Cardiac septum (tissue), 1 donor: ENCODE measurements at places on chromosomes 11 and 22. TPM values are rescaled to one million over a fixed set of nuclear protein-coding genes. Genes with fewer than 3 reads are reported as not detected.

Gene PPP1R14B
- 113 TPM for total RNA-seq

Gene PKP3
- total RNA-seq, result 0.83 TPM

Gene CBL
- total RNA-seq, result 13.4 TPM

Gene PANX2
- 0.30 TPM for total RNA-seq

Gene TUB
- 12.2 TPM for total RNA-seq

Gene RASGRP2
- total RNA-seq, result 30.8 TPM

Gene TMEM126A
- total RNA-seq, result 44.0 TPM

Gene PUS3
- 7.1 TPM for total RNA-seq

Gene CEND1
- 0.65 TPM for total RNA-seq

Gene RAB39A
- total RNA-seq, result 0.54 TPM

Gene MAJIN
- not detected for total RNA-seq

Gene GAS2
- total RNA-seq, result 14.3 TPM

Gene CHRDL2
- 4.9 TPM for total RNA-seq

- no peak for DNase-seq
Observed at GRCh38 chr11:66609721-66610617, 6.5 kb upstream of the RBM14 start.

- no peak for DNase-seq
Observed at GRCh38 chr11:94933223-94934130, 39.9 kb downstream of the CWC15 start.

GRCh38 chr22:35868938-35869337 is 151.3 kb downstream of the APOL5 start:
- no peak for DNase-seq

DNA sequence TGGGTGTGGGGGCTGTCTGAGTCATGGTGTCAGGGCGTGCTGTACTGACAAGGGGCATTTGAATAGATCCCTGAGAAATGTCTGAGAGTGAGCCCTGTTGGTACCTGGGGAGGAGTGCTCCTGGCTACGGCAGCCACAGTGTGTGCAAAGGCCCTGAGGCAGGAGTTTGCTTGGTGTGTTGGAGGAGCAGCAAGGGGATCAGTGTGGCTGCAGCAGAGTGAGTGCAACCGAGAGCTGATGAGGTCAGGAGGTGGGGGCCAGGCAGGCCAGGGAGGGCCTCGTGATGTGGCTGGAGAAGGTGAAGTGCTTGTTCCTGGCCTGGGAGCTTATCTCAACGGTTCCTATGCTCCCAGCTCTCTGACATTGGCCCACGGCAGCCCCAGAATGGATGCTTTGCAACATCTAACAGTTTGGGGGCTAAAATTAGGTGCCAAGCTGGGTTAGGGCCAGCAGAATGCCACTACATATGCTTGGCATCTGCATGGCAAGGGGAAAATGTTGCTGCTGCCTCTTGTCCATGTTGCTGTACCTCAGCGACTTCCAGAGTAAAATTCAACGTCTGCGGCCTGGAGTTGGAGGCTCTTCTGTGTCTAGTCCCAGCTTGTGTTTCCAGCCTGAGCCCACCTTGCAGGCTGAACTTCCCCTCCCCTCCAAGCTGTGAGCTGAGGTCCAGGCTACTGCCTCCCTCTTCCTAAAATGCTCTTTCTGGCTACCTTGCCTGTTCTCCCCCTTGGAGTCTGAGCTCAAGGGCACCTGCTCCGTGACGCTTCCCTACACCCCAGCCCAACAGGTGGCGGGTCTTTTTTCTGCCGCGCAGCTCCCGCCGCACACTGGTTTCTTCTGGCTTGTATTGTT is 48.2 kb upstream of the MYEOV start:
- peak; percentile 75 for DNase-seq

DNA sequence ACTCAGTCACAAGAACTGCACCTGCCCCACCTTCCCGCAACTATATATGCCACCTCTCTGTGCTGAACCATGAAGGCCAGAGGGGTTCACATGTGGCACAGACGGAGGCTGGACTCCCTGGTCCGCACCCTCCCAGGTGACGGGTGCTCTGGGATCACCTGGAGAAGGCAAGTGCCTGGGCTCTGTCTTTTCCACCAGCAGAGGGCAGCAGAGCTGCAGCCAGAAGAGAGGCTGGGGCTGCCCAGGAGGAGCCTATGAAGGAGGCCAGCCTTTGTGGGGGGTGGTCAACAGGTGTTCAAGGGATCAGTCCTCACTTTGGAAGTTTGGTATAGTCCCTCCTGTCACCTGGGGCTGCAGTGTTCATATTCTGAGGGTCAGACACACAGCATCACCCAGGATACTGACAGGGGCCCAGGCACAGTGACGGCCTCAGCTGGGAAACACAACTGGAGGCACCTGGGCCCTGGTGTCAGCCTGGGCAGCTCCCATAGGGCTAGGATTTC is 39.2 kb upstream of the IGLL5 start:
- no peak for DNase-seq

GRCh38 chr11:128187377-128187776 is 400.0 kb downstream of the ETS1 start:
- no peak for DNase-seq

GRCh38 chr11:2928605-2929530 is at the start of gene PHLDA2:
PHLDA2 (minus strand) TSS chr11:2929420; CDS start chr11:2929364, 56 bp downstream.
- peak; percentile 76 for DNase-seq

DNA sequence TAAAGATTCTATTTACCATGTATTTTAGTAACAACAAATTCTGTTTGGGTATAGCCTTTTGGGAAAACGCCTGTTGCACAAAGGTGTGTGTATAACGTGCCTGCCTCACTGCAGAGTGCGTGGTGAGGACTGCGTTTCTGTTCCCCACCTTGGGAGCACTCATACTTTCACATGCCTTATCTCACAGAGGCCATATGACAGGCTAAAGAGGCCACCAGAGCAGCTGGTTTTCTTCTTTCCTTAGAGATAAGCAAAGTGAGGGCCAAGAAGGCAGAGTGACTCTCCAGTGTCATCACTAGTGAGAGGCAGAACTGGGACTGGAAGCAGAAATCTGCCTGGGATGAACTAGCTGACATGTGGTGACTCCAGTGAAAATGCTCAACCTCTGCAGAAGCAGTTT is 369.2 kb upstream of the NARS2 start:
- DNase-seq, result no peak

DNA sequence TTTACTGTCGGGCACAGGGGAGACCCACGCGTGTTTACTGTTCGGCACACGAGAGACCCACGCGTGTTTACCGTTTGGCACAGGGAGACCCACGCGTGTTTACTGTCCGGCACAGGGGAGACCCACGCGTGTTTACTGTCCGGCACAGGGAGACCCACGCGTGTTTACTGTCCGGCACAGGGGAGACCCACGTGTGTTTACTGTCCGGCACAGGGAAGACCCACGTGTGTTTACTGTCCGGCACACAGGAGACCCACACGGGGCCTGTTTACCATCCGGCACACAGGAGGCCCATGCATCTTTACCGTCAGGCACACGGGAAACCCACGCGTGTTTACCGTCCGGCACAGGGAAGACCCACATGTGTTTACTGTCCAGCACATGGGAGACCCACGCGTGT is 525.1 kb downstream of the BRD1 start:
- DNase-seq, result peak; percentile 55

DNA sequence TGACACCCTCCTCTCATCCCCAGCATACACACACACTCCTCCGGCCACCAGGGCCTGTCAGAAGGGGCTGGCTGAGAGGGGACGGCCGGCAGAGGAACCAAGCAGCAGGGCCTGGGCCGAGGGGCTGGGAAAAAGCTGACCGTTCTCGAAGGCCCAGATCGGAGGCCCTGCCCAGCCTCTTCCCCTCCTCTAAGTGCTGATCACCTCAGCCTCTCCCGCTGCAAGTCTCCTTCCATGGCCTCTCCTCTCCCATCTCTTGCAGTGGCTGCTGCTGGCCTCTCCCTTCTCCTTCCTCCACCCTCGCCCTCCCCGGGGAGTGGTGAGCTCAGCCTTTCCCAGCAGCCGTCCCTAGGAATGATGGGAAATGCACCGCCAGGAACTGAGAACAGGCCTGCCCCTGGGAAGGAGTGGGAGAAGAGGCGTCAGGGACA is 39.6 kb downstream of the ARRB1 start:
- DNase-seq, result peak; percentile 92

GRCh38 chr11:13003736-13004493 is 5.2 kb upstream of the RASSF10 start:
- no peak for DNase-seq

GRCh38 chr11:46272816-46273427 is 4.5 kb upstream of the CREB3L1 start:
- no peak for DNase-seq

- DNase-seq, result no peak
Observed at GRCh38 chr11:128045094-128045725, 542.1 kb downstream of the ETS1 start.

- DNase-seq, result no peak
Observed at GRCh38 chr11:117145393-117145761, 1.3 kb downstream of the PAFAH1B2 start.

- DNase-seq, result no peak
Observed at GRCh38 chr11:128775468-128775867, 81.6 kb downstream of the FLI1 start.

GRCh38 chr11:70819022-70819421 is 420.7 kb downstream of the CTTN start:
- no peak for DNase-seq

- no peak for DNase-seq
Observed at GRCh38 chr22:49620003-49620556, 207.6 kb downstream of the BRD1 start.

DNA sequence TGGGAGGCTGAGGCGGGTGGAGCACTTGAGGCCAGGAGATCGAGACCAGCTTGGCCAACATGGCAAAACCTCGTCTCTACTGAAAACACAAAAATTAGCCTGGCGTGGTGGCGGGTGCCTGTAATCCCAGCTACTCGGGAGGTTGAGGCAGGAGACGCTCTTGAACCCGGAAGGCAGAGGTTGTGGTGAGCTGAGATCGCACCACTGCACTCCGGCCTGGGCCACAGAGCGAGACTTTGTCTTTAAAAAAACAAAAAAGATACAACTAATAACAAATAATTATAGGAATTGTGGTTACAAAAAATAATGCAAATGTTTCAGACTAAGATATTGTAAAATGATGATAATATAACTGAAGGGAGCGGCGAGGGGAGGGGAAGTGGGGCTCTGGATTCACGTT is 90.3 kb upstream of the RTL6 start:
- no peak for DNase-seq

DNA sequence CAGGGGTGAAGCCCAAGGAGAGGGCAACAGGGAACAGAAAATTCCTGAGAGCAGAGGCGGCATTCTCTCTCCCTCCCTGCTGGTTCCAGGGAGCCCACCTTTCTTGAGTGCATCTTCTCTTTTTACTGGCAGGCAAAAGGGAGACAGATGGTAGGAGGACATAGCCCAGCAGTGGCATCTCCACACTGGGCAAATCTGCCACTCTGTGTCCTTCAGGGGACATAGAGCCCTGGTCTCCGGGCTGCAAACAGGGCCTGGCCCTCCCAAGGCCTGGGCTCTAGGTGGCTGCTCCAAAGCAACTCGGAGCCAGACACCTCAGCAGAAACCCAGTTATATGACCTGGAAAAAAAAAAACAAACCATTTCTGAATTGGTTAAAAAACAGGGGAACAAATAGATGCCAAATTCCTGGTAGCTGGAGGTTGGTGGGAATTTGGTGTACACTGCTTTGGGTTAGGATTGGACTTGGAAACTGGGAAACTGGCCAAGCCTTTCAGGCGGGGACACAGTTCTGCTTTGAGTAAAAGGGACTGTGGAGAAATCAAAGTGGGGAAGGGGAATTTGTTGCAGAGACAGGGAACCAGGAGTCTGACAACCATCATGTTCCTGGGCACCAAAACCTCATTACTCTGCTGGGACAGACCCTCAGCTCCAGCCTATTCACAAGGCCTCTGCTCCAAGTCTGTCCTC is 23.6 kb upstream of the DKK3 start:
- DNase-seq, result no peak

DNA sequence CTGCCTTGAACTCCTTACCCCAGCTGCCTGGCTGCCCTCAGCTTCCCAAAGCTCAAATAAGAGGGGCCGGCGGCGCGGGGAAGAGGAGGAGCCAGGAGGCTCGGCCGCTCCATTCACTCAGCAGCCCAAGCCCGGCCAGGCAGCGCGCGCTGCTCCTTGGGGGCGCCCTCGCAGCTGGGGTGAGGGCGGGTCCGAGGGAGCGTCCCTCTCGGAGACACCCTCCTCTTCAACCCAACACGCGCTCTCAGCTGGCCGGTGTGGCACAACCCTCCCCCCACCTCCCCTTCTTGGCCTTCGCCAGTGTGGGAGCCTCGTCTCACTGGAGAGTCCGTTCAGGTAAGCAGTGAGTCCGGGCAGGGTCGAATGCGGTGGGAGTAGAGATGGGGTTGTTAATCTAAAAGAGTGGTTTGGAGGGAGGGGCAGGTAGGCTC is at the start of gene WT1:
WT1 (minus strand) TSS at position 29 of the 431 bp plus-strand sequence.
- no peak for DNase-seq

GRCh38 chr11:68643585-68643984 is 40.8 kb upstream of the GAL start:
- DNase-seq, result no peak

DNA sequence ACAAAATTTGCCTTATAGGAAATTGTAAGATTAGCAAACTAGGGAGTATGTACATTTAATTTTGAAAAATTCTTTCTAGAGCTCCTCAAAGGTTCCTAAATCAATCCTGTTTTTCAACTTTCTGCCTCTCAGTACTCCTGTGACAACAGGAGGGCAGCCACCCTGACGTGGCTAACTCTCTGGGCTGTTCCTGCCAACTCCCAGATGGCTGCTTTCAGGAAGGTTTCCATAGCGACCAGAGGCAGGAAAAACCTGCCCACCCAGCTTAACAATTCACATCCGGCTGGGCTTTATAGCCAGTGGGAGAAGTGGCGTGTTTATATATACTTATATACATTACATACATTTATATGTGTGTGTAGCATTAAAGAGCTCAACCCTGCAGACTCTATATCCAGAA is 26.5 kb downstream of the SGSM3 start:
- no peak for DNase-seq

GRCh38 chr11:83544846-83545245 is 258.7 kb upstream of the CCDC90B start:
- DNase-seq, result no peak

GRCh38 chr11:121763526-121763925 is 310.8 kb upstream of the SORL1-AS1 start:
- no peak for DNase-seq

DNA sequence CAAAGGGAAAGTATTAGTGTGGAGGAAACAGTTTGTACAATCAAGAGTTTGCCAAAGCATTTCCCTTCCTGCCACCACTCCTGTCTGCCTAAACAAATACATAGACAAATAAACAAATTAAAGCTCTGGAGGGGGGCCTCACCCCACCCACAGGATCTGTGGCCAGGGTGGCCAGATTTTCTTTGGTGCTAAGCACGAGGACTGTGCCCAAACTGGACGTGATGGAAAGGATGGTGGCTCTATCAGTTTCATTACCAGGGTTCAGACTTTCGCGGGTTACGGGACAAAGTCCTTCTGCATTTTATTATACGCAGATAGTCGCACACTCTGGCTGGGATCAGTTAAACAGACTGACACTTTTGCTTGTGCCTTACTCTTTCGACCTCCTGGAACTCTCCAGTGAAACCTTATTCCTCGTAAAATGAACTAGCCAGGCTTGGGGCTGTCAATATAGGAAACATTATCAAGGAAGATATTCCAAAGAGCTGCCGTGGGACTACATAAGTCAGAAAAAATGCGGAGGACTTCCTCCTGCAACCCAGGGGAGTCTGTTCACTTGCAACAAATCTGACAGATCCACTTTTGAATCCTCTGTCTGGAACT is 11.2 kb downstream of the BARX2 start:
- no peak for DNase-seq

GRCh38 chr22:50081426-50082196 is 3.6 kb downstream of the MLC1 start:
- DNase-seq, result peak; percentile 43
